ENCODE measurements at places on chromosomes 1 and 21.

DNA sequence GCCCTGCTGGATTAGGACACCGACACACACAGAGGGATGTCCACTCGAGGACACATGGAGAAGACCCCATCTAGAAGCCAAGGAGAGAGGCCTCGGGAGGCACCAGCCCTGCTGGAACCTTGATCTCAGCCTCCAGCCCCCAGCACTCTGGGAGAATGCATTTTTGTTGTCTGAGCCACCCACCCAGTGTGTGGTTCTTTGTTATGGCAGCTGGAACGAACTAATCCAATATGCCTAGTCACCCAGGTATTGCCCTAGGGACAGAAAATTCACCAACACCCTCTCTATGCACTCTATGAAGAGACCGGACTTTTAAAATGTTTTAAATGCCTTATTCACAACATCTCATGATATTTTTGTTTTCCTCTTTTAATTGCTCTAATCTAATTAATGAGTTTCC is 117.4 kb downstream of the CRYAA start:
- no peak for DNase-seq

GRCh38 chr1:215583185-215583749 is 16.2 kb downstream of the KCTD3 start:
- no peak for DNase-seq

DNA sequence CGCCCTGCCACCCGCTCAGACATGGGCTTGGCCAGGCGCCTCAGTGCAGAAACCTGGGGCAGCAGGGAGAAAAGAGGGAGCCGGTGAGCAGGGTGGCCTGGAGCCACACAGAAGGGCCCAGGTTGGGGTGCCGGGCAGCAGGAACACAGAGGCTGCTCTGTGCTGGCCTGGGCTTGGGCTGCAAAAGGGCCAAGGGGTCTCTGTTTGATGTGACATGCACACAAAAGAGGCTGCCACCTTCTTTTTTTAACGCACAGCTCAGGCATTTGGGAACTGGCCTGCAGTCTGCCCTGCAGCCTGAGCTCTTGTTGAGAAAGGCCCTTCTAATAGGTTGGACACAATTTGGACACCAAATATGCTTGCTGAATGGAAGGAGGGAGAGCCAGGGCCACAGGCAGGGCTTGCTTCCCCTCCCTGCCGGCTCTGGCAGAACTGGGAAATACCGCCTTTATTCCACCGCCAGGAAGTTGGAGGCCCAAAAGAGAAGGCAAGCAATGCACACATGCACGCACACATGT is 32.4 kb downstream of the KIF21B start:
- DNase-seq, result no peak

DNA sequence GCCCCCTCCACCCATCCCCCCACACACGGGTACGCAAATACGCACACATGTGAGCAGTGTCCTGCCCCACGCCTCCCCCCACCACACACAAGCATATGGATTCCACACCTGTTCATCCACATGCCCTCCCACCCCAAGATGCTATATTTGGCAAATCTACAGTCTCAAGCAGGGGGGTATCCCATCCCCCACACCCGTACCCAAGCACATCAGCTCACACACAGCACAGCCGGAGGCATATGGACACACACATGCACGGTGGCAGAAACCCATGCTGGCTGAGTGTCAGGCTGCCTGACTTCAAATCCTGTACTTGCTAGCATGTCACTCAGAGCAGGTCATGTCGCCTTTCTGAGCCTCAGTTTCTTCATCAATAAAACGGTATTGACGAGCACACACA is 10.6 kb downstream of the COL16A1 start:
- no peak for DNase-seq

- no peak for DNase-seq
Observed at GRCh38 chr1:219806020-219806419, 122.3 kb downstream of the SLC30A10 start.

GRCh38 chr1:112594208-112594876 is 24.6 kb downstream of the ST7L start:
- no peak for DNase-seq

DNA sequence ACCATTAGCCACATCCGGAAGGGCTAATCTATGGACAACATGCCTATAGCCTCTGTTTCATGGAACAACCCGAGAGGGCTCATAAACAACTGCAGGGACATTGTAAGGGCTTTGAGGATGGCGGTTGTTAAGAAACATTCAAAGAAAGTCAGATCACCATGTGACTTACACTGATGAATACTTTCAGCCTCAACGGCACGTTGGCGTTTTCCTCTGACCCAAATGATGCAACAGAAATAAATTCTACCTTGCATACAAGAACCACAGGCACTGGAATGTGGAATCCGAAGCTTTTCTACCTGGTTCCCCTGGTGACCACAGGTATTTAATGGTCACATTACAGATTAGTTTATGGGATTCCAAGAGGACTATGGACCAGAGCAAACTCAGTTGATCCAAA is 107.0 kb downstream of the CLIC6 start:
- DNase-seq, result no peak

GRCh38 chr1:193104502-193104906 is 710 bp downstream of the GLRX2 start:
- no peak for DNase-seq

GRCh38 chr1:156600733-156601121 is 552 bp downstream of the GPATCH4 start:
- DNase-seq, result no peak

DNA sequence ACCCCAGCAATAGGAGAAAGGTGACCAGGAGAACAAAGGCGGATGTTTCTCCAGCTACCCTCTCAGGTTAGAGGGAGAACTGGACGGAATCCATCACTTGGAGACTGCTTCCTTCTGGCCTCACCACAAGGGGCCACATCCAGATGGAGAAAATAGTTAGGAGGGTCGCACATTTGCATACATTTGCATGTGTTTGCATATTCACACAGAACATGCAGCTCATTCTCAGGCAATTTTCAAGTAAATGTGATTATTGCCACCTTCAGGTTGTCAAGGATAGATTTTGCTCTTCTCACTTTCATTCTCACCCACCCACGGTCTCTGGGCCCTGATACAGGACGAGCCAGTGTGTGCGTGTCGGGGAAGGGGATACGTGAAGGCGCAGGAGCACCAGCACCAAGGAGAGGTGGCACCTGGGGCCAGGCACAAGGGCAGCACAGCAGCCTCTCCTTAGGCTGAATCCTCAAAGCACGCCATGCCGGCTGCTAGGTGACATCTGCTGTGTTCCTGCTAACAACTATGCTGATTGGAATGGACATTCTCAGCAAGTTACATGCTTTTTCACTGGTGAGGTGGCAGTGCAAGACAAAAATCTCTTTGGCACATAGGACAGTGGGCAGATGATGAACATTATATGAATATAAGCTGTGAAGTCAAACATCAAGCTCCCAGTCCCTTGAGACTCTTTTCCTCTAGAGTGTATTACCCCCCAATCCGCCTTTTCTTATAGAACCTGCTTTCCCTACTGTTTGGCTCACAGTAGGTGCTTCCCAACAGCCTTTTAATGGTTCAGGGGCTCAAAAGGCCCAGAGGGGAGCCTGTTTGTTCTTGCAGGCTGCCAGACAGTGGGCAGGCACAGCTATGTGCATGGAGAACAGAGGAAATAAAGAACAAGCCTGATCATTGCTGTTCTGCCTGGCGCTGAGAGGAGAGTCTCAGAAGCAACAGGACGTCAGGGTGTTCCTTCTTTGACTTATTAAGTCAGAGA is 14.3 kb downstream of the ACKR1 start:
- DNase-seq, result no peak

DNA sequence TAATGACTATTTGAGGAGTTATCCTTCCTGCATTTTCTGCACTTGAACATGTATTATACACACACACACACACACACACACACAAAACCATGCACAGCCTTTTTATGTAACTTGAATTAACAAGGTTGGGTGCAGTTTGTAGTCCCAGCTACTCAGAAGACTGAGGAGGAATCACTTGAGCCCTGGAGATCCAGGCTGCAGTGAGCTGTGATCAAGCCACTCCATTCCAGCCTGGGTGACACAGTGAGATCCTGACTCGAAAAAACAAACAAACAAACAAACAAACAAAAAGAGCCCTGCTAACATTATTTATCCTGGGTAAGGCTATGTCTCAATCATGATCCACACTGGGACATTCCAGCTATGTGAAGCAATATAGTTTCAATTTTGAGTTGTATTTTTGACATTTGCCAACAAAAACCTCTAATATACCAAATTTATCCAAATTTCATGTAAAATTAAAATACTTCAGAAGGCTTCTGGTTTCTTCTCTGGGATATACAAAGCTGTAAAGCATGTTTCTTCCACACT is 156.8 kb downstream of the NTPCR start:
- DNase-seq, result no peak

GRCh38 chr1:226429858-226430715 is 22.2 kb upstream of the PARP1 start:
- no peak for DNase-seq

- DNase-seq, result no peak
Observed at GRCh38 chr1:72060466-72061245, 221.7 kb downstream of the NEGR1 start.

GRCh38 chr21:29376556-29376955 is 77.8 kb downstream of the BACH1 start:
- DNase-seq, result no peak

GRCh38 chr1:29851691-29852090 is 615.4 kb downstream of the PTPRU start:
- no peak for DNase-seq

DNA sequence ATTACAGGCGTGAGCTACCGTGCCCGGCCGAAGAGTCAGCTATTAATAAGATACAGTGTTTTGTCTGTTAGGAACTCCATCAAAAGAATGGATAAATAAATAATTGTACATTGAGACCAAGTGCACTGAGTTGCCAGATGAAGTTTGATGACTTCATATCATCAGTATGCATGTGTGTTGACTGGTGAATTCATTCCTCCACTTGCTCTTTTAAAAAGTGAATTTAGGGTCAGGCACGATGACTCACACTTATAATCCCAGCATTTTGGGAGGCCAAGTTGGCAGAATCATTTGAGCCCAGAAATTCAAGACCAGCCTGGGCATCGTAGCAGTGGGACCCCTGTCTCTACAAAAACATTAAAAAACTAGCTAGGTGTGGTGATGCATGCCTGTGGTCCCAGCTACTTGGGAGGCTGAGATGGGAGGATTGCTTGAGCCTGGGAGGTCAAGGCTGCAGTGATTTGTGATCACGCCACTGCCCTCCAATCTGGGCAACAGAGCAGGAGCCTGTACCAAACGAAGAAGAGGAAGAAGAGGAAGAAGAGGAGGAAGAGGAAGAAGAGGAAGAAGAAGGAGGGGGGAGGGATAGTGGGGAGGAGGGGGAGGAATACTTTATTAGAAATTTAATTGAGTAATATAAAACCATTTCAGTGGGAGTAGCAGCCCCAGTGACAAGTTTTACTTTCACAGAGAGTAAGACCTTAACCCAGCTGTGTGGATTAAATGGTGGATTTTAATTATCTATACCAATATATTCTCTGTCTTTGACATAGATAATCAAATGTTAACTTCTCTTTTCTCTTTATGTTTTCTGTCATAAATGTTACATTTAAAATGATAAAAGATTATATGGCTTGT is 74.9 kb downstream of the CCDC18 start:
- DNase-seq, result no peak

GRCh38 chr1:28248273-28249012 is 10.9 kb upstream of the SESN2 start:
- no peak for DNase-seq

GRCh38 chr1:53337499-53337898 is 9.6 kb upstream of the LRP8 start:
- no peak for DNase-seq

DNA sequence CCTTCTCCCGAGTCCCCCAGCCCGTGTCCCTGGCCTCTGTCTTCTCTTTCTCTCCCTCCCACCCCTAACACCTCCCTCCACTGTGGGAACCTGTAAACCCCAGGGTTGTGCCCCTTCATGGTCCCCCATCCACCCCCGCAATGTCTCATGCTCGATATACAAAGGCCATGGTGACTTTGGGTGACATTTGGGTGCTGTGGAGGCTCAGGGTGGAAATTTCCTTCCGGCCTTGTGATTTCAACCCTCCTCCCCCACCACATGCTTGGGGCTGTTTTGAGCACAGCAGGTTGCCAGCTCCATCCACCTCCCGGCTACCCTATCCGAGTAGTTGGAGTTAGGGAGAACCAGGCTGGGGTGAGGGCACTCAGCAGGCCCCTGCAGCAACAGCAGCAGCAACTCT is 25.7 kb upstream of the VPS13D start:
- no peak for DNase-seq

- no peak for DNase-seq
Observed at GRCh38 chr1:32464716-32465577, at the start of gene ZBTB8B. Gene ZBTB8B (plus strand): TSS chr1:32465072. CDS start chr1:32470625, 5,553 bp downstream.

- no peak for DNase-seq
Observed at GRCh38 chr1:32988665-32989064, 24.1 kb upstream of the RNF19B start.

DNA sequence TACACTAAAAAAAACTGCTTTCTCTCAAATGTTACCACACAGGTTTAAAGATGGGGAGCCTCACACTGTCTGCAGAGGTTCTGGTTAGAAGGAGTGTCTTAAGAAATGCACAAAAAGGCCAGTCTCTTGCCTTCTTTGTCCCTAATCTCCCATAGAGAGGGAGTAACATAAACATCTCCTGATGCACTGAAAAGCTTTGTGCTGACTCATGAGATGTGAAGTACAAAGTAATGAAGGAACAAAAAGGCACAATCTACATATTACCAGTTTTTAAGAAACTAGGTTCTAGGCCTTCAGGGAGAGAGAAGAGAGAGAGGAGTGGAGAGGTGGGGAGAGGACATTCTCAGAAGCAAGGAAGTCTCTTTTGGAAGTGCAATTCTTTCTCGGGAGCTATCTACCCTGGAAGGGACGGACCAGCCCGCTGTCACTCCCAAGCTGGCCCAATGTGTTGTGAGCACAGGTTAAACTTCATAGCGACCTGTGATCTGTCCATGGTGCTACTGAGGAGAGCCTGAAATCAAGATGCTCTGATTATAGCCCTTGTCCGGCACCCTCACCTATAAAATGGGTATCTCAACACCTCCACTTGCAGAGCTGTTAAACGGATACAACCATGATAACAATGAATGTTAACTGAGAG is 458.1 kb downstream of the DISC1 start:
- no peak for DNase-seq

- DNase-seq, result no peak
Observed at GRCh38 chr21:39441502-39442475, 3.8 kb downstream of the LCA5L start.

DNA sequence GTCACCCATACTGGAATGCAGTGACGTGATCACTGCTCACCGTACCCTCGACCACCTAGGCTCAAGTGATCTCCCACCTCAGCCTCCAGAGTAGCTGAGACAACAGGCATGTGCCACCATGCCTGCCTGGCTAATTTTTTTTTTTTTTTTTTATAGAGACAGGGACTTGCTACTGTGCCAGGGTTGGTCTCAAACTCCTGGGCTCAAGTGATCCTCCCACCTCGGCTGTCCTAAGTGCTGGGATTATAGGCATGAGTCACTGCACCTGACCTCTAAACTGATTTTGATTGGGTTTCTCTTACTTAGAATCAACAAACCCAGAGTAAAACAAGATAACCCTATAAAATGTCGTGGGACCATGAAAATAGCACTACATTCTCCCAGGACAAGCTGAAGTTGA is 112.0 kb downstream of the UBE2U start:
- no peak for DNase-seq

- no peak for DNase-seq
Observed at GRCh38 chr21:43318841-43319781, 107.8 kb downstream of the SIK1 start.

- DNase-seq, result no peak
Observed at GRCh38 chr1:35674111-35674510, 32.8 kb upstream of the PSMB2 start.

Measured in esophagus squamous epithelium (tissue), 5 donors.